Lung (tissue), 17 donors: ENCODE measurements at places on chromosomes 7 and 10.

DNA sequence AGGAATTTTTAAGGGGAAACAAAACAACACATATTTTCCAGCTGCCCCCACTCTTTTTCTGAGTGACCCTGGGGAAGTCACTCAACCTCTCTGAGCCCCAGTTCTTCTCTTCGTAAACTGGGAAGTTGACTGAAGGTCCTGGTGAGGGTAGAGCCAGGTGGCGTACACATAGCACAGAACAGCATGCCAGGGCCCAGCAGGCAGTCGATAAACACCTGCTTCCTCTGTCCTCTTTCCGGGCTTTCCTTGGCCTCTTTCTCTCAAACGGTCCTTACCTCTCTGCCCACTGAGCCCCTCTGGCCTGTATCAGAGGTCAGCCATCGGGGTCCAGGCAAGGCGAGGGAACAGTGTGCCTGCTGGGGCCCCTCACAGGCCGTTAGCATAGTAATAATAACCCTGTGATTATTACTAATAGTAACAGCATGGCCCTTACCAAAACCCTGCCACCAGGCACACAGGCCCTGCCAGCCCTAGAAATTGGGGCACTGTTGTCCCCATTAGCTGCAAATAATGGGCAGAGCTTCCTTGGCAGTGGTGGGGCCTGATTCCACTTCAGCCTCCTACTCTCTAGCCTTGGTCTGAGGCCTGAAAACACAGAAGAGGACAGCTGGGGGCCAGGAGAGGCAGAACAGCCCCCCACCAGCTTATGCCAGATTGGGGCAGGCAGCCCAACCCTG is 37.3 kb upstream of the SLC29A3 start:
- peaks cover 6% of the 10 kb centered on the region for H3K4me1 ChIP-seq
- peaks cover 21% of the 10 kb centered on the region for H3K36me3 ChIP-seq
- H3K4me3 ChIP-seq, result no peak overlapping the region
- no peak for DNase-seq

GRCh38 chr7:144982133-144982532 is 146.3 kb upstream of the TPK1 start:
- no peak for DNase-seq
- H3K27ac ChIP-seq, result no peak overlapping the region
- H3K27me3 ChIP-seq, result no peaks in the 10 kb centered on the region

DNA sequence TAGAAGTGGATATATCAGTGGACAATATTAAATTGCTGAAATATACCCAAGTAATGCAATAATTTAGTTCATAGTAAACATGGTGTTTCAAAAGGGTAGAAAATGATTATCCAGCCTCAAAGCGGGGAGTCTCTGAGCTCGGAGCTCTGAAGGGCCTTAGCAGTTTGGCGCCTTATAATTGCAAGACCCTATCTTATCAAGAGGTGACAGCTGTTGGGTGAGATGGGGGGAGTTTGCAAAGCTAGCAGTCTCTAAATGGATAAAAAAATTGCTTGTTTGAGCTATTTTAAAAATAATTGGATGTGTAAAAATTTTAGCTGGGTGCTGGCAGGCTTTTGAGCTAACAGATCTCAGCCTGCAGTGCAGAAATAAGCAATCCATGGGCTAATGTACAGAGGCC is 219.2 kb downstream of the CCSER2 start:
- H3K4me3 ChIP-seq, result no peak overlapping the region
- H3K36me3 ChIP-seq, result no peaks in the 10 kb centered on the region
- H3K27me3 ChIP-seq, result no peaks in the 10 kb centered on the region
- H3K27ac ChIP-seq, result no peak overlapping the region
- peaks cover 4% of the 10 kb centered on the region for H3K4me1 ChIP-seq

DNA sequence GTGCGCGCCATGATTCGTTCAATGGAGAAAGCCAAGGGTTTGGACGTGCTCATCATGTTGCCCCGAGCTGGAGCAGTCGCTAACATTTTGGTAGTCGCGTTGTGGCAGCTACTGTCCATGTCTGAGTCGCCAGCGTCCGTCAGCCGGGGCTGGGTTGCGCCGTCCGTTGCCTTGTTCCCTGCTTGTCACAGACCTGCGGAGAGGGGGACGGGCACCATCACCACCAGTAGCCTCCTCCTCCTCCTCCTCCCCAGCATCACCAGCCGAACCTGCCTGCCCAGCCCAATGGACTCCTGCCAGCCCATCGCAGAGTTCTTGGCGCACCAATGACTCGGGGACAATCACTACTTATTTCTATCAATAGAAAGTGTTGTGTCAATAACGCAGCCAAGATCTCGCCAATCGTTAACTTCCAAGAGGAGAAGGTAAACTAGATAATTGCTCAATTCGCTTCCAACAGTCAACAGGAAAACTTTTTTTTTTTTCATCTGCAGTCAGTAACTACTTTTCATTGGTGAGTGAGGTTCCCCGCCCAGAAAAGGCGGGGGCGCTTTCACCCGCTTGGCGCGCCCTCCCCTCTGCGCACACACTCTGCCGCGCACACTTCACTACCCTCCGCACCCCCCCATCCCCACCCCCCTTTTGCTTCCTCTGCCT is at the start of gene FEZF1:
FEZF1 (minus strand) TSS at position 432 of the 657 bp plus-strand sequence; CDS start at position 119, 313 bp downstream.
- H3K36me3 ChIP-seq, result no peaks in the 10 kb centered on the region
- no peak within 1 kb of the TSS for H3K4me3 ChIP-seq
- peak; percentile 54 for DNase-seq
- H3K4me1 ChIP-seq, result peaks cover 30% of the 10 kb centered on the region

DNA sequence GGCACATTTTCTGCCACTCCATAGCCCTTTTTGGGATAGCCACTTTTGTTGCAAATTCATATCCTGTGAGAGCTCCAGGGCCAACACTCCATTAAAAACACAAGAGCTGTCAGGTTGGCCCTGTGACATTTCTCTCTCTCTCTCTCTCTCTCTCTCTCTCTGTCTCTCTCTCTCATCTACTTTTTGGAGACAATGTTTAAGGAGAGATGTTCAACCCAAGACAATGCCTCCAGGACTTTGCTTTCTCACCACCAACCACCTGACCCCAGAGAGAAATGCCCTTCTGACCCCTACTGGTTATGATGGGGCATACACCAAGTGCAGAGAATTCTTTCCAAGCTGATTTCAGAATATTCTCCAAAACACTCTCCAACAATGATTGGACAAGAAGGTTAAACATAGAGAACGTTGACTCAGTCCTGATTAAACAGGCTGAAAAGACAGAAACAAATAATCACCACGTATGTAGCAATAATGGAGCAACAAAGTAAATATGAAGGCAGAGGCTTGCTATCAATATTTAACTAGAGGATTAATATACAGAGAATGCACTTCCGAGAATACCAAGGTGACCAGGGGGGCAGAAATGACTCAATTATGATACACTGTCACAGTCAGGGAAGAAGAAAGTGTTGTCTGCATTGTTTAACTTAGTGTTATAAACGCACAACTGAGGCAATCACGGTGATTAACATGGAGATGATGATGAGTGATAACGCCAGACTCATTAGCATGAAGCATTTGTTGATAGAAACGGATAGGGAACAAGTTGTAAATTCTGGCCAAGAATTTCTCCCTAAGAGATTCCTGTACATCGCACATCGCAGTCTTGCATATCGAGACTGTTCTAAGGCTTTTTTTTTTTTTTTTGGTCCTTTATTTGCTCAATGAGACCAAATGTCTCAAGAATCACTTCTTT is 178.5 kb downstream of the NRP1 start:
- peak; percentile 30 for DNase-seq
- no peaks in the 10 kb centered on the region for H3K4me1 ChIP-seq
- peak overlapping the region; percentile 42 for H3K27ac ChIP-seq
- H3K4me3 ChIP-seq, result no peak overlapping the region
- H3K27me3 ChIP-seq, result no peaks in the 10 kb centered on the region
- H3K36me3 ChIP-seq, result no peaks in the 10 kb centered on the region

- no peaks in the 10 kb centered on the region for H3K4me1 ChIP-seq
- H3K36me3 ChIP-seq, result peaks cover 9% of the 10 kb centered on the region
- no peak overlapping the region for H3K4me3 ChIP-seq
- no peak for DNase-seq
- no peak overlapping the region for H3K27ac ChIP-seq
- no peaks in the 10 kb centered on the region for H3K27me3 ChIP-seq
Measured at GRCh38 chr7:158887594-158887993, 31.2 kb downstream of the DYNC2I1 start.

GRCh38 chr7:7964250-7964649 is 4.3 kb upstream of the GLCCI1 start:
- DNase-seq, result no peak
- no peak overlapping the region for H3K27ac ChIP-seq
- no peaks in the 10 kb centered on the region for H3K27me3 ChIP-seq
- no peaks in the 10 kb centered on the region for H3K36me3 ChIP-seq

DNA sequence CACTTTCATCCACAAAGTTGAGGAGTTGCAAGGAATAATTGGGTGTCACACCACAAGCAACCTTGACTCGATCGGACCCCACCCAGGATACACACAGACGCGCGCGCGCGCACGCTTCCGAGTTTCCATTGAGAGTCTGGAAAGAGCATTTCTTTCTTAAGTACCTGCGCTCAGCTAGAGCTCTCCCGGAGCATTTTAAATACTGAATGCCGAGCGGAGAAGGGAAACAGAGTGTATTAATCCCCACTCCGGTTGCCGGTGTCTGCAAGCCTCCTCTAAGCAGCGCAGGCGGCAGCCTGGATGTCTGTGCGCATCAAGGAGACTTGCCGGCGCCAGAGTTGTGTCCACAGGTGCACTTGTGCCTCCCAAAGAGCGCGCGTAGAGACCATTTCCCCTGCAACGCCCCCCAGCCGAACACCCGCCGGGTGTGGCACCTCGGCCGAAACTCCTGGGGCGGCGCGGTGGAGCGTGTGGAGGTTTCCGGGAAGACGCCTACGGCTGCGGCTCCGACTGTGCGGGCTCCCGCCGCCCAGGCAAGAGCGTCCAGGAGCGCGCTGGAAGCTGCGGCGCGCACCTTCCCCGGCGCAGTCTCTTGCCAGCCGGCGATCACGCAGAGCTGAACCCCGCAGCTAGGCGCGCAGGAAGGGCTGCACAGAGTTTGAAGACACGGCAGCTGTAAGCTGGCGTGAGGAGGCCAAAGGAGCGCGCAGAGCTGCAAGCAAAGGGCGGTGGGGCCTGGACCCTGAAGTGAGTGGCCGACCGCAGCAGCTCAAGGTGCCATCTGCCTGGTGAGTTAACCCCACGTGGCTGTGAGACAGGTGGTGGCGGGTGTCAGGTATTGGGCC is 1.1 kb upstream of the FEZF1 start:
- H3K36me3 ChIP-seq, result no peaks in the 10 kb centered on the region
- peaks cover 26% of the 10 kb centered on the region for H3K4me1 ChIP-seq
- peaks cover 91% of the 10 kb centered on the region for H3K27me3 ChIP-seq
- H3K27ac ChIP-seq, result no peak overlapping the region
- peak; percentile 38 for DNase-seq

DNA sequence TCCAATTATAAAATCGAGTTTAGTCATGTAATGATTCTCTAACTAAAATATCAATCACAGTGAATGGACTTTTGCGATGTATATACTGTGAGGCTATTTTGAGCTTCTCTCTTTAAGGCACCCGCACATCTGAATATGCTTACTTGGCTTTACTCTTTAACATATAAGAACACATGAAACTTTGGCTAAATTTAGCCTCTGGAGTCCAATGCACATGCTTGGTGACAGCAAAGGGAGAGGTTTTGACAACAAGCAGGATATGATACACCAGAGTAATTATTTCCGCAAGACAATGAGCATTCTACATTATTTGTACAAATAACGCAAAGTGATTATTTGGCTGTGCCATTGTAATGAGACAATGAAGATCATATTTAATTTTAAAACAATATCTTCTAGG is 72.4 kb downstream of the ARID5B start:
- H3K4me1 ChIP-seq, result no peaks in the 10 kb centered on the region
- DNase-seq, result no peak
- no peaks in the 10 kb centered on the region for H3K36me3 ChIP-seq
- no peak overlapping the region for H3K4me3 ChIP-seq
- H3K27ac ChIP-seq, result no peak overlapping the region
- no peaks in the 10 kb centered on the region for H3K27me3 ChIP-seq

GRCh38 chr7:134315679-134316538 is 821 bp downstream of the SLC35B4 start:
- H3K4me1 ChIP-seq, result no peaks in the 10 kb centered on the region
- peak; percentile 47 for DNase-seq
- H3K4me3 ChIP-seq, result peak overlapping the region; percentile 95
- peak overlapping the region; percentile 92 for H3K27ac ChIP-seq

DNA sequence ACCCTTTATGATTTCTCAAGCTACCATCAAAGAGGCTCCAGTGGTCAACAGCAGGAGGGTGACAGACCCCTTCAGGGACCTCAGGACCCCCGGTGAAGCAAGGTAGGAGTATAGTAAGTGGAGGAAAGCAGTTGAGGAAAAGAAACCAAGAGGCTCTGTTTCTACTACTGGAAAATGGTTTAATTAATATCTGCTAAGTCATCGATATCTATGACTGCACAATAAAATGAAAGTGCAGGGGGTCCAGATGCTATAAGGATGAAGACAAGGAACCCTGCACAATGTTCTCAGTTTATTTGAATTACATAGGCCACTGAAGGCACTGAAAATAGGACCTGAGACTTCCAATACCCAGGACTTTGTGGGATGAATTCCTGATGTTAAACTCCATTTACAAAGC is 23.7 kb downstream of the AMPH start:
- no peak overlapping the region for H3K4me3 ChIP-seq
- H3K36me3 ChIP-seq, result no peaks in the 10 kb centered on the region
- H3K27ac ChIP-seq, result no peak overlapping the region
- no peaks in the 10 kb centered on the region for H3K4me1 ChIP-seq

DNA sequence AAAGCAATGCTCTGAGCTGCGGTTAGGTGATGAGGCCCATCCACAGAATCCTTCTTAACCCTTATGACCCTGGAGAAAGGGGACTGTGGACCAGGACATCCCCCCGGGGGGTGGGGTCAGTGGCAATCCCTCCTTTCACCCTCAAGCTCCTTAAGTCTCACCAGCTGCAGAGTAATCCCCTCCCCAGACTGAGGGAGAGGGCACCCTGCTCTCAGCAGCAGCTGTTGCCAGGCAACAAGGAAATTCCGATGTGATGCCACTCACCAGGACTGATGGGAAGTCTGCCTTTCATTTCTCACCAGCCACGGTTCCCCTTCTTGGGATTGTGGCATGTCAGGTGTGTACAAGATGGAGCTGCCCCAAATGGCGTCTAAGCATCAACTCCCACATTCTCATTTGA is 129.6 kb downstream of the DOCK1 start:
- no peak overlapping the region for H3K27ac ChIP-seq
- no peaks in the 10 kb centered on the region for H3K4me1 ChIP-seq
- H3K36me3 ChIP-seq, result peaks cover 52% of the 10 kb centered on the region
- H3K27me3 ChIP-seq, result no peaks in the 10 kb centered on the region
